IMR-90 (cell line): ENCODE measurements at places on chromosomes 16 and 17. TPM values are rescaled to one million over a fixed set of nuclear protein-coding genes. Genes with fewer than 3 reads are reported as not detected.
A peak's percentile ranks its signal among the peaks of the same experiment; 100 is the strongest.

- DNase-seq, result peak; percentile 69
Observed at GRCh38 chr16:48053418-48053745, 102.4 kb downstream of the ABCC12 start.

GRCh38 chr17:66988069-66988798 lies 23.7 kb downstream of the CACNG4 start:
- DNase-seq, result no peak

DNA sequence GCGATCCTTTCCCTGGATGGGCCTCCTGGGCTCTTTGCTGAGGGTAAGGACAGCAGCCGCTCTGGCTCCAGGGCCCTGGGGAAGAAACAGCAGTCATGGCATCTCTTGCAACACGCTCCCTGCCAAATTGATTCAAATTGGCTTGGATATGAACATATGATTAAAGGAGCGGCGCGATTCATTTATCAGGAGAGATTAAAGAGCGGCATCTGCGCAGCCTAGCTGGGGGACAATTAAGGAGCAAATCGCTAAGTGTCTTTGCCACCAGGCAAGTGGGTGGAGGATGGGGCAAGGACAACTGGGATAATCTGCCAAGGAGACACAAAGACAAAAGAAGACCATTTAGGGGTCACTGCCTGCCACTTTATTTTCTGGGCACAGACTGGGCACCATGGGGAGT lies 27.8 kb downstream of the PIPOX start:
- no peak for DNase-seq

- DNase-seq, result peak; percentile 44
Observed at GRCh38 chr16:47142486-47142820, 1.3 kb downstream of the NETO2 start.

GRCh38 chr16:57680842-57681375 lies 12.8 kb downstream of the ADGRG3 start:
- DNase-seq, result no peak

NDE1 gene
- 29.2 and 34.4 TPM in 2 replicates for total RNA-seq

GNPTG gene
- total RNA-seq, result 14.7 and 14.9 TPM in 2 replicates
